Sciatic nerve (tissue), 2 donors: ENCODE measurements at places on chromosomes 2 and 18. TPM values are rescaled to one million over a fixed set of nuclear protein-coding genes. Genes with fewer than 3 reads are reported as not detected.

The C2orf72 gene
- 2.7 TPM for total RNA-seq

The DSG1 gene
- 0.04 TPM for total RNA-seq

The CNPPD1 gene
- total RNA-seq = 55.8 TPM

The PROC gene
- total RNA-seq = not detected

The CFC1 gene
- not detected for total RNA-seq

The CYRIA gene
- total RNA-seq = 16.7 TPM

The DSG4 gene
- total RNA-seq = not detected

The LTBP1 gene
- 48.9 TPM for total RNA-seq

The SULT1C2 gene
- total RNA-seq = 3.3 TPM

The PLCD4 gene
- 9.1 TPM for total RNA-seq

The BOLA3 gene
- total RNA-seq = 13.0 TPM

The DCDC2C gene
- total RNA-seq = 4.6 TPM

The B3GNT7 gene
- 4.2 TPM for total RNA-seq

The ALLC gene
- total RNA-seq = 7.6 TPM

The TEKT4 gene
- total RNA-seq = not detected

The PROKR1 gene
- 0.18 TPM for total RNA-seq

The HOXD1 gene
- 1.9 TPM for total RNA-seq

The DLX1 gene
- 0.94 TPM for total RNA-seq

The MORN2 gene
- total RNA-seq = 13.0 TPM
